ENCODE measurements at places on chromosomes 2 and 18. TPM values are rescaled to one million over a fixed set of nuclear protein-coding genes. Genes with fewer than 3 reads are reported as not detected.

GRCh38 chr2:159518321-159519005 lies 97.9 kb downstream of the BAZ2B start:
- DNase-seq = no peak

The ERFE gene
- 6.5 TPM for total RNA-seq

GRCh38 chr18:78675231-78675630 lies 304.4 kb upstream of the SALL3 start:
- DNase-seq = no peak

- no peak for DNase-seq
Observed at GRCh38 chr18:11663439-11664029, 25.5 kb upstream of the GNAL start.

- peak; percentile 71 for DNase-seq
Observed at GRCh38 chr18:11962597-11962996, 18.7 kb upstream of the IMPA2 start.

The IKZF2 gene
- total RNA-seq = 0.65 TPM

The RAD51AP2 gene
- total RNA-seq = not detected

DNA sequence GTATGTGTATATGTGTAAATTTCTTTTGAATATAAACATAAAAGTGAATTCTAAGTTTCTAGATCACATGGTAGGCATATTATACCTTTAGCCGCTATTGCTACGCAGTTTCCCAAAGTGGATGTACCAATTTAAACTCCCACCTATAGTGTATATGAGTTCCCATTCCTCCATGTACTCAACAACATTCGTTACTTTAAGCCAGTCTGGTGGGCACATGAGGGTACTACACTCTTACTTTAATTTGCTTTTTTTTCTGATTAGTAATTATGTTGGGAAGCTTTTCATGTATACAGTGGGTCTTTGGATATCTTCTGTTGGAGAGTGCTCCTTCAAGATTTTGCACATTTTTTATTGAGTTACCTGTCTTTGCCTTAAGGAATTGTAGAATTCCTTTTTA lies 683.8 kb downstream of the ERBB4 start:
- no peak for DNase-seq

Data from K562 (cell line).